ENCODE measurements at places on chromosomes 13 and 19. TPM values are rescaled to one million over a fixed set of nuclear protein-coding genes. Genes with fewer than 3 reads are reported as not detected.

GRCh38 chr13:24742294-24742693 lies 21.7 kb upstream of the RNF17 start:
- no peak overlapping the region for H3K4me3 ChIP-seq
- no peaks in the 10 kb centered on the region for H3K4me1 ChIP-seq
- no peak for DNase-seq

The PRR36 gene
- polyA plus RNA-seq = 1.6 TPM

GRCh38 chr13:61954092-61954491 lies 538.4 kb upstream of the PCDH20 start:
- H3K4me3 ChIP-seq = no peak overlapping the region
- H3K36me3 ChIP-seq = no peaks in the 10 kb centered on the region
- H3K27me3 ChIP-seq = no peaks in the 10 kb centered on the region
- H3K27ac ChIP-seq = no peak overlapping the region
- DNase-seq = no peak
- no peaks in the 10 kb centered on the region for H3K4me1 ChIP-seq

- H3K27ac ChIP-seq = no peak overlapping the region
- no peaks in the 10 kb centered on the region for H3K36me3 ChIP-seq
- no peaks in the 10 kb centered on the region for H3K4me1 ChIP-seq
Observed at GRCh38 chr13:110218581-110219201, 88.3 kb downstream of the COL4A1 start.

- H3K36me3 ChIP-seq = no peaks in the 10 kb centered on the region
- no peak overlapping the region for H3K4me3 ChIP-seq
- H3K4me1 ChIP-seq = peaks cover 6% of the 10 kb centered on the region
- H3K27ac ChIP-seq = no peak overlapping the region
- DNase-seq = no peak
Observed at GRCh38 chr13:28566891-28567290, 72.0 kb upstream of the FLT1 start.

The KCNN4 gene
- 2.0 TPM for polyA plus RNA-seq

The NCR1 gene
- polyA plus RNA-seq = 1.5 TPM

DNA sequence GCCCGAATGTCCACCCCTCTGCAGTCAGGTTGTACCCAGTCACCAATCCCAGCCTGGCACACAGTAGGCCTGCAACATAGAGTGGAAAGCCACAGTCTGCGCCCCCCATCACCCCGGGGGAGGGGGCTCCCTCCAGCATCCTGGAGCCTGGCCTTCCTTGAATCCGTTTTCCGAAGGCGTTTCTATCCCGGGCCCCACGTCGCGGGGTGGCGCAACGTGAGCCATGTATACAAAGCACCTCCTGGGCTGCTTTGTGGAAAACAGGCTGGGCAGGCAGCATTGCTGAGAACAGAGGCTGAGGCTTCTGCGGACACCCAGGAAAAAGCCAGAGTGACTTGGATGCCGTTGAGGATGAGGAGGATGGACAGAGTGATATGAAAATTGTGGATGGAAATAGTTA lies 103.3 kb upstream of the USP29 start:
- no peaks in the 10 kb centered on the region for H3K4me1 ChIP-seq
- DNase-seq = no peak
- H3K4me3 ChIP-seq = no peak overlapping the region
- no peak overlapping the region for H3K27ac ChIP-seq
- H3K27me3 ChIP-seq = no peaks in the 10 kb centered on the region

GRCh38 chr13:99756281-99756680 lies 215.3 kb downstream of the ZIC5 start:
- no peaks in the 10 kb centered on the region for H3K4me1 ChIP-seq
- H3K4me3 ChIP-seq = no peak overlapping the region
- no peak overlapping the region for H3K27ac ChIP-seq
- H3K27me3 ChIP-seq = no peaks in the 10 kb centered on the region
- no peak for DNase-seq

DNA sequence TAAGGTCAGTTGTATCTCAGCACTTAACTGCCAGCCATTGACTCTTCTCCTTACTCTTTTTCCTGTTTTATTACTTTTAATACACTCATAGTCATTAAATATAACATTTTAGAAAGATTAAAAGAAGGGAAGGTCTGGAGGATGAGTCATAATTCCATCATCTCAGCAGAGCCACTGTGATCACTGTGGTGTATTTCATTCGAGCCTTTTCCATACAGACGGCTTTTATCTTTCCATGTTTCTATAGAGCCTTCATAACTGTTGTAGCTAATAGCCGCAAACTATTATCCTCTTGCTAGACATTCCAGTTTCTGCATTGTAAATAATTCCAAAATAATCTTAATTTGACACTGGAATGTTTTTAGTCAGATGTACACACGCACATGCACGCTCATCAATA lies 4.7 kb upstream of the FLT1 start:
- H3K4me1 ChIP-seq = peaks cover 9% of the 10 kb centered on the region
- H3K4me3 ChIP-seq = no peak overlapping the region
- H3K36me3 ChIP-seq = no peaks in the 10 kb centered on the region
- no peak for DNase-seq

DNA sequence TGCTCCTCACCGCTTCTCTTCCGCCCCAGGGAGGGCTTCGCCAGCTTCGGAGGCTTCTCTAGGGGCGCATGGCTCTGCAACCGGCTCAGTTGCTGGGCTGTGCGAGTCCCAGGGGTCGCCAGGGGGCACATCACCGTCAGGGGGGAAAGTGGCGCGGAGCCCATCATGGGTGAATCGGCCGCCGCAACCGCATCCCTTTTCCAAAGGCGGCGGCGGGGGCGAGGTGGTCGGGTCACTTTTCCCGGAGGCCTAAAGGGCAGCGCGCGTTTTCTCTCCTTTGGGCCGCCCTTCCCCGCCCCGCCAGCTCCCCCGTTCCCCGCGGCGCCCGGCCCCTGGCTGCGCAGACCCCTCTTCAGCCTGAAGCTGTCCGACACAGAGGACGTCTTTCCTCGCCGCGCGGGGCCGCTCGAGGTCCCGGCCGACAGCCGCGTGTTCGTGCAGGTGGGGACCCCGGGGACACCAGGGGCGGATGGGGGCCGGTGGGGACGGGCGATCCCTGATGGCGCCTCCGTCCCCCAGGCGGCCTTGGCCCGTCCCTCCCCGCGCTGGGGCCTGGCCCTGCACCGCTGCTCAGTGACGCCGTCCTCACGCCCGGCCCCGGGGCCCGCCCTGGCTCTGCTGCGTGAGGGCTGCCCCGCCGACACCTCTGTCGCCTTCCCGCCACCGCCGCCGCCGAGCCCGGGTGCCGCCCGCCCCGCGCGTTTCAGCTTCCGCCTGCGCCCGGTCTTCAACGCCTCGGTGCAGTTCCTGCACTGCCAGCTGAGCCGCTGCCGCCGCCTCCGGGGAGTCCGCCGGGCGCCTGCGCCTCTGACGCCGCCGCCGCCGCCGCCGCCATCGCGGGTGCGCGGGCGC lies 1.7 kb downstream of the TGFBR3L start:
- H3K4me3 ChIP-seq = peak overlapping the region; percentile 30
- H3K4me1 ChIP-seq = peaks cover 12% of the 10 kb centered on the region
- no peak overlapping the region for H3K27ac ChIP-seq
- H3K27me3 ChIP-seq = peaks cover 45% of the 10 kb centered on the region
- peaks cover 7% of the 10 kb centered on the region for H3K36me3 ChIP-seq

GRCh38 chr13:36912369-36912768 lies 7.7 kb downstream of the SMAD9 start:
- no peak overlapping the region for H3K4me3 ChIP-seq
- no peaks in the 10 kb centered on the region for H3K4me1 ChIP-seq
- DNase-seq = no peak
- H3K27me3 ChIP-seq = no peaks in the 10 kb centered on the region
- H3K27ac ChIP-seq = no peak overlapping the region
- no peaks in the 10 kb centered on the region for H3K36me3 ChIP-seq

DNA sequence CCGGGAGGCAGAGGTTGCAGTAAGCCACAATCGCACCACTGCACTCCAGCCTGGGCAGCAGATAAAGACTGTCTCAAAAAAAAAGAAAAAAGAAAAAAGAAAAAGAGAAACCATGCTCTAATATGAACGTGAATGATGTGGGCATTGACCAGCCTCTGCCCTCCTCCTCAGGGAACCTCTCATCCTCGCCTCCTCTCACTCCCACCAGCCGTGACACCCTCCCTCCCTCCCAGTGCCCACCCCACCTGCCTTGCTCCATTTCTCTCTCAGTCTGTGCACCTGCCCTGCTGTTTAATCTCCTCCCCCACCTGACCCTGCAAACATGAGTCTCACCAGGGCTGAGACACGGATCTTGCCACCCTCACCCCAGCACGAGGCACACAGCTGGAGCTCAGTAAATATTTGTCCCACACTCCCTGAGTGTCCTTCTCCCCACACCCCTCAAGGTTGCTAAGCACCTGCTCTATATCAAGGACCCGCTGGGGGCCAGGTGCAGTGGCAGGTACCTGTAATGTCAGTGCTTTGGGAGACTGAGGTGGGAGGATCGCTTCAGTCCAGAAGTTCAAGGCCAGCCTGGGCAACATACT lies 7.5 kb upstream of the BCAT2 start:
- H3K27me3 ChIP-seq = no peaks in the 10 kb centered on the region
- H3K4me3 ChIP-seq = no peak overlapping the region
- no peaks in the 10 kb centered on the region for H3K36me3 ChIP-seq
- H3K4me1 ChIP-seq = peaks cover under 1% of the 10 kb centered on the region
- no peak for DNase-seq

GRCh38 chr13:50519866-50520265 lies 323.6 kb downstream of the DLEU7 start:
- no peak overlapping the region for H3K4me3 ChIP-seq
- no peaks in the 10 kb centered on the region for H3K4me1 ChIP-seq
- no peak overlapping the region for H3K27ac ChIP-seq

The GDF15 gene
- 18.8 TPM for polyA plus RNA-seq

GRCh38 chr19:35744430-35745327 lies 539 bp downstream of the U2AF1L4 start:
- DNase-seq = peak; percentile 93
- H3K36me3 ChIP-seq = no peaks in the 10 kb centered on the region
- H3K4me3 ChIP-seq = peak overlapping the region; percentile 95
- no peaks in the 10 kb centered on the region for H3K27me3 ChIP-seq
- peak overlapping the region; percentile 91 for H3K27ac ChIP-seq

The NKPD1 gene
- 0.55 TPM for polyA plus RNA-seq

GRCh38 chr13:69124996-69125395 lies 982.6 kb upstream of the ATXN8OS start:
- H3K4me1 ChIP-seq = no peaks in the 10 kb centered on the region
- DNase-seq = no peak
- no peaks in the 10 kb centered on the region for H3K36me3 ChIP-seq
- no peak overlapping the region for H3K4me3 ChIP-seq
- H3K27ac ChIP-seq = no peak overlapping the region

- H3K4me3 ChIP-seq = no peak overlapping the region
- H3K4me1 ChIP-seq = no peaks in the 10 kb centered on the region
- H3K27ac ChIP-seq = no peak overlapping the region
- DNase-seq = no peak
- no peaks in the 10 kb centered on the region for H3K27me3 ChIP-seq
- no peaks in the 10 kb centered on the region for H3K36me3 ChIP-seq
Observed at GRCh38 chr19:37855098-37855497, 51.3 kb downstream of the WDR87 start.

DNA sequence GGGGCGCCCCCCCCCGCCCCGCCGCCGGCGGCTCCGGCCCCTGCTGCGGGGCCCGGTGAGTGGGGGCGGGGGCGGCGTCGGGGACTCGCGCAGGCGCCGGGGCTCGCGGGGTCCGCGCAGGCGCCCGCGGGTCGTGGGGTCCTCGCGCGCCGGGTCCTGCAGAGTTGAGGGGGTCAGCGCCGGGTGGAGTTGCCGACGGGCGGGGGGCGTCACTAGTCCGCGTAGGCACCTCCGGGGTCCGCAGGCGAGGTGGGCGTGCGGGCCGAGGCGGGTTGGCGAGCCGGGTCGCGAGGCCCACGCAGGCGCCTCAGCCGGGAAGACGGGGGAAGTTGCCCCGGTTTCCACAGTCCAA lies 365 bp downstream of the PPP6R1 start:
- peaks cover 21% of the 10 kb centered on the region for H3K4me1 ChIP-seq
- H3K4me3 ChIP-seq = peak overlapping the region; percentile 89
- H3K27me3 ChIP-seq = no peaks in the 10 kb centered on the region
- H3K27ac ChIP-seq = peak overlapping the region; percentile 54

GRCh38 chr13:112799394-112799793 lies 109.6 kb downstream of the ATP11A start:
- H3K36me3 ChIP-seq = no peaks in the 10 kb centered on the region
- no peak for DNase-seq
- H3K4me1 ChIP-seq = no peaks in the 10 kb centered on the region
- no peaks in the 10 kb centered on the region for H3K27me3 ChIP-seq
- no peak overlapping the region for H3K4me3 ChIP-seq

The NTF4 gene
- 5.3 TPM for polyA plus RNA-seq

All from H1 (cell line).